ENCODE measurements at places on chromosomes 2 and 18.

GRCh38 chr2:26913606-26913998 lies 56.8 kb upstream of the MAPRE3 start:
- no peak for DNase-seq

- DNase-seq, result no peak
These were observed 17.9 kb downstream of the B3GNT7 start for GRCh38 chr2:231413456-231413855.

DNA sequence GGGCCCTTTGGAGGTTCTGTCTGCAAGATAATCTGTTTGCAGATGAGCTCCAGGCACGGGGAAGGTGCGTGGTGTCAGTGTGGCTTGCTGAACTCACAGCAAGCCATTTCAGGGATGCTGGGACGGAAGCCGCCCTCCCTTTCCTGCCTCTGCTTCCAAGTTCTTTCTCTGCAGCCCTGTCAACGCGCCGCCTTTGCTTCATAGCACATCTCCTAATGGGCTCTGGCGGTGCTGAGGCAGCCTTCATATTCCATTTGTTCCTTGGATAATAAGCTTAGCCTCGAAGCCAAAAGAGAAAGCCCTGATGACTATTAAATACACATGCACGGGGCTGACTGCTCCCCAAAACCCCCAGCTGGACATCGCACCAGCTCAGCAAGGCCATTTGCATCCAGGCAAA lies 81.7 kb upstream of the TAF1B start:
- DNase-seq, result no peak

DNA sequence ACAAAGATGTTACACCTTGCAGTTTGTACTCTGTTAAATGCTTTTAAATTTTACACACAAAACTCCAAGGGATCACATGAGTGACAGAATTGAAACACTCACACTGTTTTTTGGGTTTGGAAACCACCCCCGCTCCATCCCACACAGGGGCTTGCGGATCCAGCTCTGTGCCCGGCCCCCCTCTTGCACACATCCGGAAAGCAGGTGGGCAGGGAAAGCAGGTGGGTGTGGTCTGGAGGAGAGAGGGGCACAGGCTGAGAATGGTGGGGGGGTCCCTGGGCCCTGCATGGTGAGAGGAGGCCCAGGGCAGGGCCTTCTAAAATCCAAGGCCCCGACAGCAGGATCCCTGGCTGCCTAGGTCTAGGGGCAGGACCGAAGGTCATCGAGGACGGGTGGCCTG lies 88.5 kb upstream of the HPCAL1 start:
- no peak for DNase-seq

GRCh38 chr2:43593254-43593653 lies 2.6 kb downstream of the THADA start:
- DNase-seq, result no peak
